ENCODE measurements at places on chromosomes 3 and 15.

DNA sequence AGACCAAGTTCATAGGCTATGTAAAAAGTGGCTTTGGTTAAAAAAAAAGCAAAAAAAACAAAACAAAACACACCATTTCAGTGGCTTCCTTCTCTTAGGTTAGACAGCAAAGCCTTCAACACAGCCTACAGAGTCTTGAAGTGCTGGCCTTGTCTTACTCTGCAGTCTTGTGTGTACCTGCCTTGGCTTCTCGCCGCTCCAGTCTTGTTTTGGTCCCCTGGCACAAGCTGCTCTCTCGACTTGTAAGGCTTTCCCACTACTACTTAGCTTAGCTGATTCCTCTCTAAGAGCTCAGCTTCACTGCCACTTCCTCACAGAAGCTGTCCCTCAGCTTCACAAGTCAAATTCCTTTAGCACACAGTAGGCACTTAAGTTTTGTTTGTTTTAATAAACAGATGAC lies 63.0 kb downstream of the ST3GAL6 start:
- DNase-seq, result no peak

GRCh38 chr3:119351581-119351980 lies 57.4 kb downstream of the ARHGAP31 start:
- DNase-seq, result no peak

GRCh38 chr15:52350423-52350822 lies 54.8 kb upstream of the MYO5C start:
- no peak for DNase-seq

- no peak for DNase-seq
Observed at GRCh38 chr3:120528163-120528562, 68.0 kb upstream of the NDUFB4 start.

DNA sequence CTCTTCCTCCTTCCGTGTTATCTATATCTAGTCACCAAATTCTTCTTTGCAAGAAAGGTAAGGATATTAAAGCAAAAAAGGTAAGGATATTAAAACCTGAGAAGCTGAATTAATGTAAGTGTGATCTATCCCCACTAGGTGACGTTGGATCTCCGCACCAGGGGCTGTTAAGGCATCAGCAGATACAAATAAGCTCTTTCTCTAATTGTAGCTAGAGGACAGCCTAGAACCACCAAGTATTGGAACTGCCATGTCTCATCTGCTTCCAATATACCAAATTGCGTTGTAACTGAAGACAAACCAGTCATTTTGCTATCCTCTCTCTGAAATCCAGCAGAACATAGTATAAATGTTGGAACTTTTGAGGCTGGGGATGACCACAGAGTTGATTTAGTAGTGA lies 471.2 kb upstream of the TGFBR2 start:
- DNase-seq, result no peak

- no peak for DNase-seq
Observed at GRCh38 chr3:138443091-138443490, 8.7 kb downstream of the ESYT3 start.

GRCh38 chr3:108219336-108219735 lies 2.9 kb downstream of the IFT57 start:
- DNase-seq, result no peak

DNA sequence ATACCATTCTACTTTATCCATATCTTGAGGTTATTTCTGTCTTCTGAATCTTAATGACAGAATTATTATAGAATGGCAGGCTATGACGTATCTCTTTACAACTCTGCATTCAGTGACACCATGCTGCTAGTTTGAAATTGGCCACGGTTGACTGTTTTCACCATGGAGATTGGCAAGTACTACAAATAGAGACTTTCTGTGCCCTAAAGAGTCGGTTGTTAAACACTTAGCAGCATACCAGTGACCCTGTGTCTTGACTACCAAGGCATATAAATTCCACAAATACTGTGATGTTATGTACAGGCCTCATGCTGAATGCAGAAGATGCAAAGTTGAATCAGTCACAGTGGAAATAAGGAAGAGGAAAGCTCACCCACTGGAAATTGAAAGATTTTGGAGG lies 67.0 kb upstream of the CADPS start:
- no peak for DNase-seq

GRCh38 chr3:161275919-161276318 lies 54.8 kb downstream of the NMD3 start:
- DNase-seq, result no peak

DNA sequence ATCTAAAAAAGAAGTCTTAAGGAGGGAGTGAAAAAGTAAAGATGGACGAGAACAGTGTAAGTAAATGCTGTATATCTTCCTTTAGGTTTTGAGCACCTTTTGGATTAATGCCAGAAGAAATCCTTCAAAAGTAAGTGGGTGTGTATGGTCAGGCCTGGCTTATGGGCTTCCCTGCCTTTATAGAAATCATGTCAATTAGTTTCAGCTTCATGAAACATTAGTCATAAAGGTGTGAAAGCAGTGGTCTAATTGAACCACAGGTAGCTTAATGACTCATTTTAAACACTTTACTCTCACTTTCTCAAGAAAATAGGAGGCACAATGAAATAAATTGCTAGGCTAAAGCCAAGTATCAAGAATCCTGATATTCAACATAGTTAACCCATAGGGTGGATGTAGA lies 467.4 kb upstream of the DPPA4 start:
- DNase-seq, result peak; percentile 62

DNA sequence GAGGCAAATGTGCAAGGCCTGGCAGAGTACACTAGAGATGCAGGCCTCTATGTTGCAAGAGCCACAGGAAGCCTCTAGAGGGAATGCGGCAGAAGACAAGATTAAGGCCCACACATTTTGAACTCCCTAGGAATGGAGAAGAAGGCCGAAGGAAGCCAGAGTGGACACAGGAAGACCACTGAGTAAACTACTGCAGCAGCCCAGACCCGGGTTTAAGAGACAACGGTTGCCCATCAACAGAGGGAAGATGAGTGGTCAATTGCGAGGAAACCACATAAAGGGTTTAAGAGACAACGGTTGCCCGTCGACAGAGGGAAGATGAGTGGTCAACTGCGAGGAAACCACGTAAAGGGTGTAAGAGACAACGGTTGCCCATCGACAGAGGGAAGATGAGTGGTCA lies 14.6 kb downstream of the CHSY1 start:
- no peak for DNase-seq

DNA sequence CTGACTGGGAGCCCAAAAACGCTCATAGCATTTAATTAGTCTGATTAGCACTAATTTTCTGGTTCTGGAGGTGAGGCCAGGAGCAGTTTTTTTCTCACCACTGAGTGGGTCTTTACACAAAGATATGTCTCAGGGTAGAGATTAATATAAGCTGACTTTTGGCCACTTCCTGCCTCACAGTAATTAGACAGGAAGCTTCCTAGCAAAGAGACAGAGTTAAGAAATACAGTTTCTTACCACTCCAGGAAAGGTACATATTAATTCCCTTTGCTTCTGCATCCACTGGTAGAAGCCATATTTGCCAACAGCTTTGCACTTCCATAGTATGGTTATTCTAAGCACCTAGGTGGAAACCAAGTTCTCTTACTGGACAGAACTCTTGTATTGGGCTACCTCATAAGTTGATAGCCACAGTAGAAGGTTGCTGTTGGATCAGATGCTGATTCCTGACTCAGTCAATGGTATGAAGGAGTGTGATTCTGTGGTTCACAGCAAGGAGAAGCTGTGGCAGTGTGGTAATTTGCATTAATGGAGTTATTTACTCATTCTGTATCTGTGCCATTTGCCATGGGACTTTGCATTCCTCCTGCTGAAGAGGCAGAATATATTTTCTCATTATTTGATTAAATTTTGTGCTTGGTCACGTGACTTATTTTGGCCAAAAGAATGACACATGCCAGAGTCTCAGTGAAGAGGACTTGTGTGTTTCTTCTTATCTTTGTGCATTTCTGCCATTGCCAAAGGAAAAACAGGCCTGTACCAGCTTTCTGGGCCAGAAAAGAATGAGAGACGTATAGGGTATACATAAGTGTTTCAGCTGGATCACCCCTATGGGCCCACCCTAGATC lies 17.5 kb upstream of the ZBTB20 start:
- no peak for DNase-seq

GRCh38 chr15:37893309-37893708 lies 41.1 kb upstream of the TMCO5A start:
- no peak for DNase-seq

DNA sequence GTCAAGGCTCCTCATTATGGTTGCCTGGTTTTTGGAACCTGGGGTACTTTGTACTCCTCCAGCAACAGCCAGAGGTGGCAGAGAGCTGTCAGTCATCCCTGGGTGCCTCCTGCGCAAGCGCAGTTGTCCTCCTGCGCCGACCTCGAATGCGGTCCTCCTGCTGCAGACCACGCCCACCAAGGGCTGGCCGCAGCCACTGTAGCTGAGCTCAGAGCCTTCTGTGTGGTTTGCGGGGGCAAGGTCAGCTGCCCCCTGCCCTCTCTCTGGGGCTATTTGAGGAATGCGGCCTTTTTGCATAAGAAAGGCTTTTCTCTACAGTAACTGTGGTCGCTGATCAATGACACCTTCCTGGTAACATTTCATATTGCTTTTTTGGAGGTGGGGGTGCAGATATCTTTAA lies 131.3 kb upstream of the SNRPN start:
- no peak for DNase-seq

DNA sequence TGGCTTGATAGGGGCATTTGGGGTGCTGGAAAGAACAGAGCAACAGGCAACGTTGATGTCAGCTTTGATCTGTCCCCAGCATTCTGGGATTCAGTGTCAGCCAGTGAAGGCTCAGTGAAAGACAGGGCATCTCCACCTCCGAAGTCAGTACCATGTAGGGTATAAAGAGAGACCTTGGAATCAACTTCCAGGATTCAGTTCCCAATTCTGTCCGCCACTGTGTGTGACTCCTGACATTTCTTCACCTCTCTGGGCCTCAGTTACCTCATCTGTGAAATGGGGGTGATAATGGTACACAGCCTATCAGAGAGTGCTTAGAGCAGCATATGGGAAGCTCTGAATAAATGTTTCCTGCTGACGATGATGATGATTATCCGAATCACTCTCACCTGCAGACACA lies 55.6 kb upstream of the FLNB start:
- no peak for DNase-seq

- no peak for DNase-seq
Observed at GRCh38 chr3:109225516-109225915, 89.0 kb downstream of the C3orf85 start.

- DNase-seq, result no peak
Observed at GRCh38 chr3:31534065-31534425, 1.3 kb downstream of the STT3B start.

Measured in RWPE1 (cell line).